NCI-H1092 treated with DMSO at 0.1 percent for 48 hours (cell line): ENCODE measurements at places on chromosomes 6 and 20.

GRCh38 chr6:79922018-79922417 is 25.3 kb downstream of the ELOVL4 start:
- DNase-seq: no peak

DNA sequence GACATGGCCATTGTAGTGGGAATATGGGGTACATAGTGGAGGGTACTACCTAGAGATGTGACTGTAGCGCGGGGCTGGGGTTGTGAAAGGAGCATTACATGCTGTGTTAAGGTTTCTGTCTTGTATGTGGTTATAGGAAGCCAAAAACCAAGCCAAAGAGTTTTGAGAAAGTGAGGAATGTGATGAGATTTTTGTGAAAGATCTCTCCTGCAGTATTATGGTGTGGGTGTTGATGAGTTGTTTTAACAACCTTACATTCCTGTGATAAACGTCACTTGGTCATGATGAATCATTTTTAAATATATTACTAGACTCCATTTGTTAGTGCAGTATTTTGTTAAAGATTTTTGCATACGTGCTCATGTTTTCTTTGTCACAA is 48.9 kb downstream of the ZFAND3 start:
- DNase-seq: no peak

- DNase-seq: no peak
Measured at GRCh38 chr6:167714152-167714551, 112.6 kb upstream of the AFDN start.

- no peak for DNase-seq
Measured at GRCh38 chr6:148846778-148847761, 100.2 kb downstream of the UST start.

DNA sequence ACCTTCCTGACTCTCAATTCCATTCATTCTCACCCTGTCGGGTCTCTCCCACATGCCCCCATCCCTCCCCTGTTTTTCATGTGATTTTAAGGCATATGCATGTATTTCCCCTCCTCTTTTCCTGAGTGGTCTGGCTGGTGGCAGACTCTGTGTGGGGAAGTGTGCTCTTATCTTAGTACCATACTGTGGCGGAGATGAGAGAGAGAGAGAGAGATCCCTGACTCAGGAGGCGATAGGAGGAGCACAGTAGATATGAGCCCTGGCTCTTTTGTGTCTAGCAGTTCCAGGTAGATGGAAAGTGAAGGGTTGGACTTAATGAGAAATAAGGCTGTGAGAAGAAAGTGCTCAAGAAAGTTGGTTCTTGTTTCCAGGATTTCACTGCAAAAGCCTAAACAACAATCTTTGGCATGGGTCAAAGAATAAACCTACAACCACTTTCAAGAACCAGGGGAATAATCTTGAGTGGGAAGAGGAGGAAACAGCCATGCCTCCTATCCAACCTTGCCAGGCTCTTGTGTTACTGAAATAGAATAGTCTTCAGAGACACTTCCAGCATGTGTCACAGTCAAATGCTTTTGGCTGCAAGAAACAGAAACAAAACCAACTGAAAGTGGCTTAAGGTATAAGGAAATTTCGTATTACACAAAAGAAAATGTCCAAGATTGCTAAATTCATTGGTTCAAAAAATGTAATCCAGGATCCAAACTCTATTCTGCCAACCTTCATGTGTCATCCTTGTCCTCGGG is 123.8 kb upstream of the MYLIP start:
- no peak for DNase-seq
